ENCODE measurements at places on chromosomes 1 and 21. TPM values are rescaled to one million over a fixed set of nuclear protein-coding genes. Genes with fewer than 3 reads are reported as not detected.

DNA sequence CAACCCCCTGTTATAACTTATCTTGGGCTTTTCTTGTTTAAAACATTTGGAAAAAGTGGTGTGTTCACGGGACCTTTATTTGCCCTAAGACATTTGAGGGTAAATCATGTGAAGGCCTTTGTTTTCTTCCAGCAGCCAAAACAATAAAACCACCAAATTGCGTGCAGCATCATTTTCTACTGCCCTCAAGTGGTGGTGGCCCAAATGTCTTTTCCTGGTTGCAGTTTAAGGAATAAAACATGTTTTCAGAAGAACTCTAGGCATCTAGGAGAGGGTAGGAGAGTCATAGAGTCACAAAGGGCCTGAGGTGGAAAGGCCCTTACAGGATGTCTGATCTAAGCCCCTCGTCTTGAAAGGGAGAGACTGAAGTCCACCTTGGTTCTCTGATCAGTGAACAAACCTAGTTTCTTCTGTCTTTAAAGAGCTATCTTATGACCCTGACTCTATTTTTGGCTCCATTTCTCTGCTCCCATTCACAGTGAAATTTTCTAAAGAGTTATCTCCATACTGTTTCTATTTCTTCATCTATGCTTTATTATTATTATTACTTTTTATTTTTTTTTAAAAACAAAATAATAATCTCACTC, 16.0 kb upstream of the EPS15 start:
- no peaks in the 10 kb centered on the region for H3K36me3 ChIP-seq
- no peaks in the 10 kb centered on the region for H3K27me3 ChIP-seq
- DNase-seq: peak; percentile 49
- H3K4me1 ChIP-seq: no peaks in the 10 kb centered on the region

- H3K27ac ChIP-seq: no peak overlapping the region
- no peak for DNase-seq
- H3K4me1 ChIP-seq: no peaks in the 10 kb centered on the region
- no peak overlapping the region for H3K4me3 ChIP-seq
Measured at GRCh38 chr1:7432102-7432899, 338.8 kb upstream of the VAMP3 start.

The C1orf115 gene
- 10.9 TPM for total RNA-seq

The KRTAP11-1 gene
- total RNA-seq: not detected

The KCNK2 gene
- 1.6 TPM for total RNA-seq

The CAPN8 gene
- total RNA-seq: not detected

The RGS18 gene
- 2.3 TPM for total RNA-seq

The CFHR4 gene
- total RNA-seq: not detected

The TAL1 gene
- 2.6 TPM for total RNA-seq

The CRYAA gene
- not detected for total RNA-seq

All from body of pancreas (tissue), 4 donors.